ENCODE measurements at places on chromosomes 16 and 17.
A peak's percentile ranks its signal among the peaks of the same experiment; 100 is the strongest.

DNA sequence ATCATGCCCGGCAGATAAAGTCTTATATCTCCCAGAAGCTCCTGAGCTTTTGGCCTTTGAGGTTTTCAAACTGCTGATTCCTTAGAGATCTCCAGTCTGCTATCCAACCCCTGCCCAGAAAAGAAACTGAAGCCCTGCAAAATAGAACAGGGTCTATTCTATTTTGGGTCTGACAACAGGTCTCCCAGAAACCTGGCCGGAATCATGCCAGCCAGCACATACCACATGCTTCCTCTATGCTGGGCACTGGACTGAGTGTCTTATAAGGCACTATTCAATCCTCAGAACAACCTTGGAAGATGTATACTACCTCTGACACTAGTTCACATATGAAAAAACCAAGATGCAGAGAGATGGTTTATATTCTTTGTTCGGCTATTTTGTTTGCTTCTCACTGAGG, 21.3 kb upstream of the GFOD2 start:
- no peak for DNase-seq

GRCh38 chr16:51393381-51394005, 242.4 kb upstream of the SALL1 start:
- no peak for DNase-seq

GRCh38 chr16:1351215-1351581, 480 bp downstream of the TSR3 start:
- no peak for DNase-seq

GRCh38 chr17:43308999-43309398, 75.2 kb upstream of the RNU2-1 start:
- no peak for DNase-seq

DNA sequence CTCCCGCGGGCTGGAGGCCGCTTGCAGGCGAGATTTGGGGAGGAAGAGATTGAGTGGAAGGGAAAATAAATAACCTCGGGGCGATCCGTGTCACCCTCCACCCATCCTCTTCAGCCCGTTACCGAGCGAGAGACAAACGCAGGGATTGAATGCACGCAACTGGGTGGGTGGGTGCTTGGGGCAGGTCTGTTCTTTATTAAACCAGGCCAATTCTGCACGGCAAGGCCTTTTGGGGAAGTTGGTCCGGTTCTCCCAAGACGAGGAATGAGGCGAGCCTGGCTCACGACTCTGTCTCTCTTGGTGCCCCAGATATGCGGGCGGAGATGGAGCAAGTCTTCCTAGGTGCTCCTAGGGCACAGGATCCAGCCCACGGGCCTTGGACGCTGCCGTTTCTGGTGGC, 396 bp upstream of the HOXB7 start:
- DNase-seq = no peak

GRCh38 chr17:81680150-81680549, 3.4 kb downstream of the ARL16 start:
- DNase-seq = no peak

DNA sequence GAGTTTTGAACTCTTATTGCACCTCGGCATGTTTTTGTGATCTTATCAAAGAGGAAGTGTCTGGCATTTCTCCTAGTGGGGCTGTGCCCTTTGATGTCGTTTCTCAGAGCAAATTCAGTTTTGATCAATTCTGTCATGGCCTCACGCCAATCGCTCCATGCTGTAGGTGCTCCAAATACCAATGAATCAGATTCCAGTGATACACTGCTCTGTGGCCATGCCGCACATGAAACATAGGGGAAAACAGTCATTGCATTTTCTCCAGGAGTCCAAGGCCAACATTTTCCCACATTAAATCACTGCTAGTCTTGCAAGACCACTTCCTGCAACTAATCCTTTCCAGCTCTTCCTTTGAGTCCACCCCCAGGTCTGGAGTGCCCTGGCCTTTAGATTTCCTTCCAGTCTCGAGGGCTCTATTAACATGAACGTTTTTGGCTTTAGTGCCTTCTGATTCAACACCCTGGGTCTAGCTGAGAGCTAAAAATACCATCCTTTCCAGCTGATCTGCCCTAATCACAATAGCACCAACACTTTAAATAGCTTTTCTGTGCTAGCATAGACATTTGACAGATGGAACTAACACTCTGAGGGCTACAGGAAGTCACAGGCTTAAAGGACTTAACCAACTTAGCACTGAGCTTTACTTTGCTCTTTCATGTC, 18.2 kb upstream of the RASL10B start:
- DNase-seq = no peak

GRCh38 chr16:4226251-4227039, 15.4 kb downstream of the SRL start:
- DNase-seq = no peak

- DNase-seq = peak; percentile 36
These were observed 892 bp downstream of the ABCC1 start for GRCh38 chr16:15950161-15950854.

DNA sequence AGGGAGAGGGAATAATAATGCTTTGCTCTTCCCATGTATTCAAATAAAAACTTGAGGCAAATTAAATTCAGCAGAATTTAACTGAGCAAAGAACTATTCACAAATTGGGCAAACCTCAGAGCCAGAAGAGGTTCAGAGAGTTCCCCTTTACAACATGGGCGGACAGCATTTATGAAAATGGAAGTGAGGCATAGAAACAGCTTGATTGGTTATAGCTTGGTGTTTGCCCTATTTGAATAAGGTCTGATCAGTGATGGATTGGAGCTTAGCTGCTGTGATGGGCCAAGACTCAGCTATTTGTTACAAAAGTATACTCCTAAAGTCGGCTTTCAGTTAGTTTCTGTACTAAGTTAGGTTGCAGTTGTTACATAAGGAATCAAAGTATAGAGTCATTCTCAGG, 63.0 kb downstream of the TMEM100 start:
- DNase-seq = no peak

GRCh38 chr17:68843522-68843921, 111.7 kb downstream of the ABCA8 start:
- DNase-seq = no peak

GRCh38 chr17:65553646-65554552, 7.5 kb downstream of the AXIN2 start:
- DNase-seq = no peak

DNA sequence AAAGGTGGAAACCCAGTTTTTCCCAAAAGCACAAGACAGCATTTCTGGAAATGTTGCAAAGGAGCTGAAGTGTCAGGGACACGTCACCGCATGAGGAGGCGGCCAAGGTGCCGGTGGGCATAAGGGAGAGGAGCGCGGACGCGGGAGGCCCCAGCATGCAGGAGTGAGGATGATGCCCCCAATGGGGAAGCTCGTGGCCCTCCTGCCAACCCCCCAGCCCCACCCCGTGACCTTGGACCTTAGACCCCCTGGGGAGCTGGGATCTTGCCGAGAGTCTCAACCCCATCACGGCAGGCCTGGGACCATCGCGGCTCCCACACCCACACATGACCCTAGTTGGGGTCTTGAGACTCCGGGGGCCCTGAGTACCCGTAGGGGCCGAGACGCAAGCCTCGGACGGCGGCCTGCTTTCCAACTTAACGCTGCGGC, 119.4 kb upstream of the METRNL start:
- DNase-seq = no peak

DNA sequence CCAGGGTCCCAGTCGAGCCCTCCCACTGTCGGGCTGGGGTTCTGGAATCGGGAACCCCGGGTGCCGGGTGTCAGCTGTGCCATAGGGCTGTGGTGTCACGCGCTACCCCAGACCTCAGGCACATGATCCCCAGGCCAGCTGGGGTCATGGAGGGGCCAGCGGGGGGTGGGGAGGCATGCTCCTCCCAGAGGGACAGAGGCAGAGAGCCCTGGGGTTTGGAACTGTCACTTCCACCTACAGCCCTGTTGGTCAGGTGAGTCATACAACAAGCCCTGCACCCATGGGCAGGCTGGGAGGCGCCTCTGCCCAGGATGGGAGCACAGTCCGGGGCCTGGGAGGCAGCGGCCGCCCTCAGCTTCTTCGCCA, 63.0 kb downstream of the BAIAP2 start:
- DNase-seq = peak; percentile 40

GRCh38 chr17:28777178-28777577, 33.4 kb downstream of the TRAF4 start:
- no peak for DNase-seq

DNA sequence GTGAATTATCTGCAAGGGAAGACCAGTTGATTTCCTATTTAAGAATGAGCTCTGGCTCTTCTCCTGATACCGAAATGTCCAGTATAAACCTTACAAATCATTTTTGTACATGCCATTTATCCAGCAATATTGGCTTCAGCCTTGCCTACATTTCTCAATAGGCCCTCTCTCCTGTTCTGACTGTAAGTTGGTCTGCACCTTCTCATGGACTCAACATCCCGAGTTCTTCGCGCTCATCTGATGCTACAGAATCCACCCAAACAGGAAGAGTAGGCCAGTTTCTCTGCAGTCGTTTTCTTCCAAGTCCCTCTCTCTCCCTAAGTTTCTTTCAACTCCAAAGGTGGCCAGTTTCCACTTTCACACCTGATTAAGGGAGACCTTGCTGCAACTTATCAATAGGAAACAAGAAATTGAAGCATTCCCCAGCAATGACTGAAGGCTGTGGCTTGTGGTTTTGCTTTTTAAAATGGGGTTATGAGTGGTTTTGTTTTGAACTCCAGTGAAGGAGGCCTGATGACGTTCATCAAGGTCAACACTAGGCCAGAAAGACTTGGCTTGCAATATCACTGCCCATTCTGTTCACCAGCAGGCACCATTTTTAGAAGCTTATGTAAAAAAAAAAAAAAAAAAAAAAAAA, 383.0 kb downstream of the MAF start:
- no peak for DNase-seq

- DNase-seq = peak; percentile 19
These were observed 280.1 kb upstream of the MON1B start for GRCh38 chr16:76910931-76911330.

GRCh38 chr17:54013072-54013471, 190.3 kb downstream of the KIF2B start:
- no peak for DNase-seq

- DNase-seq = no peak
These were observed 94.4 kb downstream of the STXBP4 start for GRCh38 chr17:55062921-55063320.

- DNase-seq = no peak
These were observed 9.1 kb downstream of the TEKT3 start for GRCh38 chr17:15332338-15332737.

DNA sequence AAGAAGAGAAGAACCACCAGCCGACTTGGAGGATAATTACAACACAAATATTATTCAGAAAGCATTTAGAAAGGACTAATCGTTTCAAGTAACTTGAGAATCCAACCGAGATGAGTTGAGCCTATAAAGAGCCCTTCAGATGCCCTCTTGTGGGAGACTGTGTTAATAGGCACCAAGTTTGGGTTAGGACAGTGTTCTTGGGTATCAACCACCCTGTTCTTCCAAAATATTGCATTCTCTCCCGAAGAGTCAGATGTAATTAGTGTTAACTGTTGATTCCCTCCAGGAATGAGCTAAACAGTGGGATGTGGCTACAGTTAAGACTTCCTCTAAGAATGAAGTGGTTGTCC, 87.8 kb upstream of the NOL11 start:
- DNase-seq = no peak

DNA sequence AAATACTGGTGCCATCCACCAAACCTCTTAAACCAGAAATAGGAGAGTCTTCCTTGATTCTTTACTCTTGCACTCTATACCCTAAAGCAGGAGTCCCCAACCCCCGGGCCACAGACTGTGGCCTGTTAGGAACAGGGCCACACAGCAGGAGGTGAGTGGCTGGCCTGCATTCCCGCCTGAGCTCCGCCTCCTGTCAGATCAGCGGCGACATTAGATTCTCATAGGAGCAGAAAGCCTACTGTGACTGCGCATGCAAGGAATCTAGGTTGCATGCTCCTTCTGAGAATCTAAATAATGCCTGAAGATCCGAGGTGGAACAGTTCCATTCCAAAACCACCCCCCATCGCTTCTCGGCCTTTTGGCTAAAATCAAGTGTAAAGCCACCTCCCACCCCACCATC, 30.3 kb upstream of the SRCIN1 start:
- no peak for DNase-seq

GRCh38 chr17:78154903-78155811, 9.0 kb downstream of the C17orf99 start:
- no peak for DNase-seq

DNA sequence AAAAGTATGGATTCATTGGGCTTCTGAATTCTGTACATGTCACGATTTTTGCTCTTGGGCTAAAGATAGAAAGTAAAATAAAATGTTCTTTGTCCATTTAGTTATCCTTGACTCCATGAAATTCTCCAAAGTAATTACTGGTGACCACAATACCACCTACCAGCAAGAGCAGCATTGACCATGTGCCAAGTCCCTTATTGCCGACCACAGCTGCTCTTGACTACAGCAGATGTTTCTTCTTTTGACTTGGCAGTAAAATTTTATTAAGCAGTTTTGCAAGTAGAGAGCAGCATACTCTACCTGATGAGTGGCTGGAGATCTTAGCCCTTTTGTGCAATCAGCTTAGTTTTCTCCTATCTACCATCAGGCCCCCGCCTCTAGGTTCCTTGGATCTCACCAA, 152.2 kb upstream of the TBX2 start:
- DNase-seq = no peak

DNA sequence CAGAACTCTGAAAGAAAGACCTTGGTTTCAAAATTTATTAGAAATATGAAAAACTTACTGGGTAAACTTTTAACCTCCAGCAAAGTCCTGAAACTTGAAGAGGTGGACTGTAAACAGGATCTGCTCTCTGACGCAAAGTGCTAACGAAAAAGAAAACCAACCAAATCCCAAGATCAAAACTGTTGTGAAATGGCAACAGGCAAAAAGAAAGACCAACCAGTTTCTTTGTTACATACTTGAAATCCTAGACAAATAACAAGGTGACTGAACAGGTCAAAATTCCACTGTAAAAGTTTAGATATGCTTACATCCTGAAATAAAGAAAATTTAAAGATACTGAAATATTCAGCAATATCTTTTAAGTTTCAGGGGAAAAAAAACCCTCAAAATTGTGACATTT, 44.2 kb downstream of the TRIM37 start:
- no peak for DNase-seq

GRCh38 chr17:34117811-34118210, 137.3 kb upstream of the CCL2 start:
- no peak for DNase-seq

GRCh38 chr16:12393239-12393638, 410.4 kb downstream of the CPPED1 start:
- no peak for DNase-seq

DNA sequence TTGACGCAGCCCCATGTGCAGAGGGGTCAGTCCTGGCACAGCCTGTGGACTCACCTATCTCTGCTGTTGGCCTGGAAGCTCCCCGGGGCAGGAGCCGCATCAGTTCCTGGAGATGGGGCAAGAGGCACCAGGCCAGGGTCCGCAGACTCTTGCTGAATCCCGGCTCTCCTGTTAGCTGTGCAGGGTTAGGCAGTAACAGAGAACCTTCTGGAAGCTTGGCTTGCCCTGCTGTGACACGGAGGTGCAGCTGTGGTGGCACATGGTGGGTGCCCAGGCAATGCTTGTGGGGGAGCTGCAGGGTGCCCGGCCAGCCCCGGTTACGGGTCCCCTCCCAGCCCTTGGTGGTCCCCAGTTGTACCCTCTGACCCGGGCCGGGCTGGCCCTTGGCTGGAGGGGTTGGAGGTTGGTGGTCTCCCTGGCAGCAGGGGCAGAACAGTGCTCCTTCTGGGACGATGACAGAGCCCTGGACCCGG, 26.0 kb upstream of the ZNF469 start:
- no peak for DNase-seq

- DNase-seq = no peak
These were observed 151.5 kb upstream of the DYNLRB2 start for GRCh38 chr16:80389338-80389737.

All from hepatocyte (in vitro differentiated cells).